ENCODE measurements at places on chromosomes 4 and X. TPM values are rescaled to one million over a fixed set of nuclear protein-coding genes. Genes with fewer than 3 reads are reported as not detected.

DNA sequence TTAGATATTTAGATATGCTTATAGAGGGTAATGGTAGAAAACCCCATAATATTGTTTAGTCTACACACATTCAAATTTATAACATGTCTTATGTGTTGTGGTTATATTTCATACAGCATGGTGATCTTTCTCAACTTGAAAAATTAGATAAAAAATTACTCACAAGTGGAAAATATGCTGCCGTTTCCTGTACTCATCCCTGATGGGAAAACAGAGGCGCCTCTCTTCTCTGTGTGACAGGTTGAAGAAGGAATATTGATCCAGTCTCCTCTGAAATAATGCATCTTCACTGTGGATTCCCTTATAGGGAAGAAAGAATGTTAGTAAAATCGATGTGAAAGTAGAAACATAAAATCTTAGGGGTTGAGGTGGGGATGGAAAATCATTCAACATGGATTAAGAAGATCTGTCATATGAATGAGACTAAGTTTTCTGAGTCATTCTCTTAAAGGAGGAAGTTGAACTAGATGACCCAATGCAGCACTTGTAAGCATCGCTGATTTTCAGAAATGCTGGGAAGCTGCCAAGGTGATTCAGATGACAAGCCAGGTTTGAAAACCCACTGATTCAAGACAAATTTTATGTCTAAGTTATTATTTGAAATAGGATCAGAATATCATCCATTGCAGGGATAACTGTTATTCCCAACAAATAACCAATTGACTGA, 70.7 kb downstream of the ANKRD50 start:
- H3K27ac ChIP-seq, result no peak overlapping the region
- no peak for DNase-seq
- no peaks in the 10 kb centered on the region for H3K36me3 ChIP-seq
- no peak overlapping the region for H3K4me3 ChIP-seq
- H3K27me3 ChIP-seq, result no peaks in the 10 kb centered on the region

SLC9B1 gene
- 1.8 TPM for total RNA-seq

DNA sequence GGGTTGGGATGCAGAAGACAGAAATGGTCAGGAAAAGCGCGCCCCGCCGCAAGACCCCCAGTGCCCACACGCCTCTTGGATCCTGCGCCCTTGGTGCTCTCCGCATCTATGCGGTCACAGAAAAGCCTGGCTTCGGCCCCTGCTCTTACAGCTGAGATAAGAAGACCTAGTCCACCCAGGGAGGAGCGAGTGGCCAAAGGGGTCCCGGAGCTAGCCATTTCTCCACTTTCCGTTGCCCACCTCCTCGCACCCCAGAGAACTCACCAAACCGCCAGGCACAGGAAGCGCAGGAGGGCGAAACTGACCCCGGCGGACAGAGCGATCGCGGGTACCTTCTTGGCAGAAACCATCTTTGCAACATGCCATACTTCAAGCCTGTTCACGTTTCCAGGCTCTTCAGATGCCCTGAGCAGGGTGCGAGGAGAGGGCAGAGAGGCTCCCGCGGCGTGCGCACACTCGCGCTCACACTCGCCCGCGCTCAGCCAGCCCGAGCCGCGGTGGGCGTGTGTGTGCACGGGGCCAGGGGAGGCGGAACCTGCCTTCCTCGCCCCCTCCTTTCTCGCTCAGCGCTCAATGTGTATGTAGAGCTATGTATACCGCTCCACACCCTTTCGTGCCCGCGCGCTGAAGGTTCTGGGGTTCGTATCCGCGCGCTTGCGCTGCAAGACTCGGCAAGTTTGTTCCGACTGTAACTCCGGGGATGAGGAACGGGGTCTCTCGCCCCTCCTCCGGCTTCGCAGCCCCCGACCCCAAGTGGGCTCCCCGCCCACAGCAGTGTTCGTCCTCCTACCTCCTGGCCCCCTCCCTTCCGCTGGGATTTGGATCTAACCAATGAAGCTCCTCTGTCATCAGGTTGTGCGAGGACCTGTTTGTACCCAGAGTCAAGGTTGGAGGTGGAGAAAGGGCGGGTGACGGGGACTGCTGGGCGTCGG, at the start of gene GABRA4:
Gene GABRA4 (minus strand): TSS at position 507 of the 932 bp plus-strand sequence. CDS start 157 bp downstream, at position 350.
- no peaks in the 10 kb centered on the region for H3K36me3 ChIP-seq
- no peaks in the 10 kb centered on the region for H3K4me1 ChIP-seq
- peaks cover 22% of the 10 kb centered on the region for H3K27me3 ChIP-seq
- no peak within 1 kb of the TSS for H3K27ac ChIP-seq
- DNase-seq, result peak; percentile 33
- H3K4me3 ChIP-seq, result peak within 1 kb of the TSS; percentile 55

MFAP3L gene
- 35.1 TPM for total RNA-seq

SYP gene
- total RNA-seq, result 4.0 TPM

GRCh38 chr4:135840781-135841180, 1639.2 kb upstream of the PABPC4L start:
- H3K4me1 ChIP-seq, result no peaks in the 10 kb centered on the region
- no peaks in the 10 kb centered on the region for H3K27me3 ChIP-seq
- H3K4me3 ChIP-seq, result no peak overlapping the region
- H3K36me3 ChIP-seq, result no peaks in the 10 kb centered on the region
- no peak for DNase-seq
- no peak overlapping the region for H3K27ac ChIP-seq

Data from kidney (tissue), 22 donors.